ENCODE measurements at places on chromosomes 1 and 21. TPM values are rescaled to one million over a fixed set of nuclear protein-coding genes. Genes with fewer than 3 reads are reported as not detected.

Gene LRRC7
- under 0.01 TPM for total RNA-seq

Gene RGS21
- not detected for total RNA-seq

Gene F3
- total RNA-seq, result 1.3 TPM

Gene NCF2
- not detected for total RNA-seq

Gene MPL
- total RNA-seq, result not detected

Gene PGLYRP4
- total RNA-seq, result not detected

Gene CELA2B
- total RNA-seq, result not detected

Gene HSF2BP
- 4.3 TPM for total RNA-seq

Gene TACSTD2
- 0.18 TPM for total RNA-seq

Gene EFNA1
- 82.9 TPM for total RNA-seq

Gene TNFAIP8L2
- not detected for total RNA-seq

Gene FOXE3
- total RNA-seq, result not detected

Gene ADAM30
- not detected for total RNA-seq

Gene OR2T5
- not detected for total RNA-seq

Gene TRABD2B
- total RNA-seq, result under 0.01 TPM

Gene CTSK
- total RNA-seq, result 3.2 TPM

Gene ZNF683
- total RNA-seq, result not detected

Gene SLFNL1
- 0.28 TPM for total RNA-seq

Gene USP1
- 22.0 TPM for total RNA-seq

Gene RPL11
- 1,783 TPM for total RNA-seq

Gene KLF17
- total RNA-seq, result not detected

Gene PRR9
- total RNA-seq, result not detected

Gene RHD
- total RNA-seq, result not detected

Gene DMRTA2
- not detected for total RNA-seq

Gene DYNLT4
- 0.09 TPM for total RNA-seq

Gene PPM1J
- total RNA-seq, result 0.85 TPM

Gene SUSD4
- total RNA-seq, result under 0.01 TPM

Gene SLC30A7
- 30.0 TPM for total RNA-seq
